ENCODE measurements at places on chromosomes 13 and 19. TPM values are rescaled to one million over a fixed set of nuclear protein-coding genes. Genes with fewer than 3 reads are reported as not detected.

Gene SLITRK1
- 0.08 TPM for polyA plus RNA-seq

Gene FUT1
- 4.4 TPM for polyA plus RNA-seq

Gene CCL25
- not detected for polyA plus RNA-seq

Gene ZNF613
- 15.1 TPM for polyA plus RNA-seq

Gene FFAR2
- 0.28 TPM for polyA plus RNA-seq

Data from renal pelvis (tissue), 12 donors.